ENCODE measurements at places on chromosomes 4 and X.
A peak's percentile ranks its signal among the peaks of the same experiment; 100 is the strongest.

DNA sequence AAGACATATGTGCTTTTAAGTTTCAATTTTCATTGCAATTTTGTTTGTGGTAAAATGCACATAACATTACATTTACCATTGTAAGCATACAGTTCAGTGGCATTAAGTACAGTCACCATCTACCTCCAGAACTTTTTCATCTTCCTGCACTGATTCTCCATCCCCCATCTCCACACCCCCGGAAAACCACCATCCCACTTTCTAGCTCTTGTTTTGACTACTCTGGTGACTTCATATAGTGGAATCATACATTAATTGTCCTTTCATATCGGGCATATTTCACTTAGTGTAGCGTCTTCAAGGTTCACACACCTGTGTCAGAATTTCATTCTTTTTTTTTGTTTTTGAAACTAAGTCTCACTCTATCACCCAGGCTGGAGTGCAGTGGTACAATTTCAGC lies 143.5 kb downstream of the GPR143 start:
- no peak for DNase-seq

DNA sequence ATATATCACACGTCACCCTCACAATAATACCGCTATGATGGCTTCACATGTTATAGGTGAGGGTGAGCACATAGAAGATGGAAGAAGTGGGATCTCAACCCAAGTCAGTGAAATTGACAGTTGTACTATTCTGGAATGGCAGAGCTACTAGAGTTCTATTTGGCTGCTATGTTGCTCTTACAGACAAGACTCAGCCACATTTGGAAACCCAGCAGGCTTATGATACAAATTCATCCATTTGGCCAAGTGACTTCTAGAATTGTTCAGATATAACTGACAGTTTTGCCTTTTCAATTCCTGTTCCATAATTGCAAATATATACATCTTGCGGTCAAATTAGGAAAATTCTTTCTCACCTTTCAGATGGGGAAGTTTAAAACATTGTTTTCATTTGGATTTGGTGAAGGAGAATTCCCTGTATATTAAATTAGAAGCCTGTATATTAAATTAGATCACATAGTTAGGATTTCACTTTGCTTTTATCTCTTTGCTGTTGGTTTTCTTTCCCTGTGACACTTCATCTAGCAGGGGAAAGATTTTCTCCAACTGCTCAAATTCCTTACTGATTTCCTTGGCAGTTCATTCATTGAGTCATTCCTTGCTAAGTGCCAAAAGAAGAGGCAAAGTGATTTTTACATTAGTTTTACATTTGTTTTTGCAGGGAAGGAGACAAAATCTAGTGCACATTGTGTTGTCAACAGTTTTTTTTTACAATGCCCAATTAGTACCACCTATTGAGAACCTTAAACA lies 120.6 kb upstream of the TBC1D9 start:
- DNase-seq: no peak

- DNase-seq: no peak
These were observed at the start of gene IL2RG for GRCh38 chrX:71111141-71111843. Gene IL2RG, minus strand, starts transcription at chrX:71111577. Its CDS starts 38 bp downstream, at chrX:71111539.

DNA sequence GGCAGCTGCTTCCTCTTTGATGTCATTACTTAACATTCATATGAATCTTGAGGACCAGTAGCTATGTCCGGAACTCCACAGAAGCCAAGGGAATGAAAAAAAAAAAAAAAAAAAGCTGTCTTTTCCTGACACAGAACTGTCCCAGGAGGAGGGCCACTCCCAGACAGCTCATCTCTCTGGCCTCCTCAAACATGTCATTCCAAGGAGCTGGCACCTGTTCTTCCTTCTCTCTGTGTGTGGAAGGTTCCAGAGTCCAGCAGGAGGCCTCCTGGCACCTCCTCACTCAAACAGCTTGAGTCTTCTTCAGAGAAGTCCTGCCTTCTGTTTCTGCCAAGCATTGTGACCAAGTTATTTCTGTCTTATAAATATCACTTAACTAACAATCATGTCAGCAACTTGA lies 458.5 kb downstream of the AFF2 start:
- no peak for DNase-seq

- peak; percentile 24 for DNase-seq
These were observed 385.2 kb upstream of the FAT1 start for GRCh38 chr4:187108845-187109244.

- no peak for DNase-seq
These were observed 94.8 kb downstream of the TET2 start for GRCh38 chr4:105241451-105241850.

DNA sequence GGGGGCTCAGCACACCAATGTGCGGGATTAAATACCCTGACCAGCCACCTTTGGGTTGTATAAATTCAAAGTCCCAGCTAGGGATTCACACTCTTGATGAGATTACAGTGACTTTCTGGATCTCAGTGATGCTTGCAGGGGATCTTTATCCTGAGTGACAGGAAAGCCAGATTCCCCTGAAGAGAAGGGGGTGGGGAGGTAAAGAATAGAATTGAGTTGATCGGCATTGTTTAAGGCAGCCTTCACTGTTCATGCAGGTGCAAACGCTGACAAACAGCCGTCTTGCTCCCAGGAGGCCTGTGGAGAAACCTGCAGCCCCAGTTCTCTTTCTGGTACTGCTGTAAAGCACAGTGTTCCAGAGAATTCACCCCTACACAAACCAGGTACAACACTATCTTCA lies 19.0 kb downstream of the CXXC4 start:
- no peak for DNase-seq

GRCh38 chr4:107640197-107640596 lies 79.8 kb downstream of the PAPSS1 start:
- DNase-seq: no peak

DNA sequence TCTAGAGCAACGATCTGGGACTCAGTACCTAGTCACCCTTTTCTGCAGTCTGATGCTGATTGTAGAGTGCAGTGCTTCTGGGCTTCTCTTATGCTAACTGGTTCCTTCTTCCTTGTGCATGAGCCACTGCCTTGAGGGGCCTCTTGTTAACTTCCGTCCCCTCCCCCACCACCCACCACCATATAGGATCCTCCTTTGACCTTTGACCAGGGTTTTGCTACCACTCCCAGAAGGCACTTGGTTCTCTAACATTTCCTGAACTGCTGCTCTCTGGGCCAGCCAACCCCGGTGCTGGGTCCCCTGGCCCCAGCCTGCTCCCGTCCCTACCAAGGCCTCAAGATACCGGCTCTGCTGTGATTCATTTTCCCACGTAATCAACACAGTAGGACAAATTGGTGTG lies 104.6 kb upstream of the KLF3 start:
- no peak for DNase-seq

DNA sequence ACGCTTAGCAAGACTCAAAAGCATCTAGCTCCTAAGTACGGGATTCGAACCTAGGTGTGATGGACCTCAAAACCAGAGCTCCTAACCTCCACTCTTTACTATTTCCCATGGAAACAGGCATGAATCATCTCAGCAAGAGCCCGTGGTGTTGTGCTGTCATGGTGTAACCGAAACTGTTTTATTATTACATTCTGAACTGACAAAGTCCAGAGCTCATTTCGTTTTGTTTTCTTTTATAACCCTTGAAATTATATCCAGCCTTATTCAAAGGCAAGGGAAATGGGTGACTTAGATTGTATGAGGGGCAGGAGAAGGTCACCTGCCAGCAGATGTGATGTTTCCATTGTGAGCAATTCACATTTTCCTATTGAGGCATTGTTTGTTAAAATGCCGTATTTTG lies 301.1 kb downstream of the FRMPD4 start:
- DNase-seq: no peak

DNA sequence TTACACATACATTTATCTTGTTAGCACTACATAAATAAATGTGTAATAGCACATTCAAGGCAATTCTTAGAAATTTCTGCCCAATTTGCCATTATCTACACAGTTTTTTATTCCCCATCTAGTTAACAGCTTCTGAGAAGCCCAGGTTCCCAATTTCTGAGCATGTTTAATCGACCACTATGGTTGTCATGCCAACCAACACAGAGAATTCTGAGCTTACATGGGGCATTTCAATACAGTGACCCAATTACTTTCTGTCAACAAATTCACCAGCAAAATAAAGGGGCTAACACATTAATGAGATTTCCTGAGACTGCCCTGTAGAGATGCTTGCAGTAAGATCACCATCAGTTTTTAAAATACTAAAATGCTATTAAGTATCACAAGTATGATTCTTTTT lies 22.0 kb downstream of the GPM6A start:
- no peak for DNase-seq

GRCh38 chrX:56791456-56791855 lies 62.4 kb downstream of the NBDY start:
- DNase-seq: no peak

DNA sequence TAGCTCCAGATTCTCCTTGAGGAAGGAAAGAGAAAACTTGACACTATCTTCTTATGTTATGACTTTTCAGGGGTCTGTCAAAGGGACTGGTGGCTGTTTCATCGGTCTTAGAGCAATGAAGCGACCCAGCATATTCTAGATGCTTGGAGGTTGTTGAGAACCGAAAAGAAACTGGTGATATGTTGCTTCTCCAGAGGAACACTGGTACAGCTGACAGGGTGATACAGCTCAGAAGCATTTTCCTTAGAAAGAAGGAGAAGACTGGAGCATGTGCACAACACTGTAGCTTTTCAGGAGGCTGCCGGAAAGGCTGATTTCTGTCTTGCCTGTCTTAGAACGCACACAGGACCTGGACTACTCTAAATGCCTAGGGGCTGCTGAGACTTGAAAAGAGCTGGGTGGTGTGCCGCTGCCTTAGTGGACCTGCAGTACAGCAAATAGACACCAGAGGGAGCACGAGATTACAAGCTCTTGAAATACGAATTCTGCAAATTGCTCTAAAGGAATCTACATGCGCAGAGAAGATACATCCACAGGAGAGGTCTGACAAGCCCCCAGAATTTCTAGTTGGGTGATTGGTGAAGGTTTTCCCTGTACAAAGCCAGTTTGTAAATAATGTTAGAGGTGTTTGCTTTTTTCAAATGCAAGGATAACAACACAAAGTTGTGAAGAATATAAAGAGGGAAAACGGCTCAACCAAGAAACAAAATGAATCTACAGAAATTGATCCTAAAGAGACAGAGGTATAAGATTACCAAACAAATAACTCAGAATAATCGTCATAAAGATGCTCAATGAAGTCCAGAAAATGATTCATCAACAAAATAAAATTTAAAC lies 223.1 kb upstream of the DMD start:
- DNase-seq: peak; percentile 3

GRCh38 chr4:96486563-96486962 lies 646.7 kb downstream of the PDHA2 start:
- no peak for DNase-seq

DNA sequence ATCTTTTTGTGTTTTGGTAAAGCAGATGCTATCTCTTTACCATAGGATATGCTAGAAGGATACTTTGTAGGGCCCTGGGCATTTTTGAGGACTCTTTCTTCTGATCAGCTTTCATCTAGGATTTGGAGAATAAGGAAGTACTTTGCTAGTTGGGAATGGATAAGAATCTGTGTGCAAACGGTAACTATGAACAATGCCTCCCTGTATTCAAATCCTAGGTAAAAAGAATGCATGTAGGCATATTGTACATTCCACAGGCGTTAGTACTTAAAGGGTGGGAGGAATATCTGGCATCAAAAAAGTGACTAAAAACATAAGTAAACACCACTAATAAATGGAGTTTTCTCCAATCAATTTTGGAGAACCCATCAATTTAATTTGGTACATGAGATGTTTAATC lies 59.7 kb downstream of the SH3BGRL start:
- no peak for DNase-seq

DNA sequence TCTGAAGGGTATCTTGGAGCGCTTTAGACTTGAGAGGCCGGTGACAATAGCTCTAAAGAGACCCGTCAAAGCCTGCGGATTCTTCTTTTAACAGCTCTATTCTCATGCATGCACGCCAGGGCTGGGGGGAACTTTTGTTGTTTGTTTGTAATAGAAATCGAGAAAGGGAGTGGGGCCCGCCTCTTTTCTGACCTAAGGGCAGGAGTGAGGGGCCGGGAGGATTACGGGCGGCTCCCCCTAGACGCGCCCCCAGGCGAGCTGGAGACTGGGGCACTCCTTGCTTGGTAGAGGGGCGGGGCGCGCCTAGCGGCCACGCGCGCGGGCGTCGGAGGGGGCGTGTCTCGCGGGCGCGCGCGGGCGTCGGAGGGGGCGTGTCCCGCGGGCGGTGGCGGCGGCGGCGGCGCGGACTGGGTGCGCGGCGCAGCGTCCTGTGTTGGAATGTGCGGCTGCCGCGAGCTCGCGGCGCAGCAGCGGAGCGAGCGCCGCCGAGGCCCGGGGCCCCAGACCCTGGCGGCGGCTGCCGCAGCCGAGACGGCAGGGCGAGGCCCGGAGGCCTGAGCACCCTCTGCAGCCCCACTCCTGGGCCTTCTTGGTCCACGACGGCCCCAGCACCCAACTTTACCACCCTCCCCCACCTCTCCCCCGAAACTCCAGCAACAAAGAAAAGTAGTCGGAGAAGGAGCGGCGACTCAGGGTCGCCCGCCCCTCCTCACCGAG lies at the start of gene REST:
Gene REST, plus strand, starts transcription at position 412 of the 717 bp plus-strand sequence. CDS start 2,739 bp downstream, outside the sequence.
- DNase-seq: peak; percentile 48

- peak; percentile 15 for DNase-seq
These were observed 53.3 kb upstream of the LAS1L start for GRCh38 chrX:65587616-65588526.

DNA sequence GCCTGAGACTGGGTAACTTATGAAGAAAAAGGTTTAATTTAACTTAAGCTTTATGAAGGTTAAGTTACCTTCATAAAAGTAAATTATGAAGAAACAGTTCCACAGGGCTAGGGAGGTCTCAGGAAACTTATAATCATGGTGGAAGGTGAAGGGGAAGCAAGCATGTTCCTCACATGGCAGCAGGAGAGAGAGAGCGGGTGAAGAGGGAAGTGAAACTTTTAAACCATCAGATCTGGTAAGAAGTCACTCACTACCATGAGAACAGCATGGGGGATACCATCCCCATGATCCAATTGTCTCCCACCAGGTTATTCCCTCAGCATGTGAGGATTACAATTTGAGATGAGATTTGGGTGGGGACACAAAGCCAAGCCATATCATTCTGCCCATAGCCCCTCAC lies 944.7 kb upstream of the NDST4 start:
- DNase-seq: no peak

GRCh38 chr4:82450966-82451755 lies 20.8 kb downstream of the ENOPH1 start:
- no peak for DNase-seq

- DNase-seq: peak; percentile 83
These were observed 7.5 kb downstream of the ASB5 start for GRCh38 chr4:176261481-176261880.

DNA sequence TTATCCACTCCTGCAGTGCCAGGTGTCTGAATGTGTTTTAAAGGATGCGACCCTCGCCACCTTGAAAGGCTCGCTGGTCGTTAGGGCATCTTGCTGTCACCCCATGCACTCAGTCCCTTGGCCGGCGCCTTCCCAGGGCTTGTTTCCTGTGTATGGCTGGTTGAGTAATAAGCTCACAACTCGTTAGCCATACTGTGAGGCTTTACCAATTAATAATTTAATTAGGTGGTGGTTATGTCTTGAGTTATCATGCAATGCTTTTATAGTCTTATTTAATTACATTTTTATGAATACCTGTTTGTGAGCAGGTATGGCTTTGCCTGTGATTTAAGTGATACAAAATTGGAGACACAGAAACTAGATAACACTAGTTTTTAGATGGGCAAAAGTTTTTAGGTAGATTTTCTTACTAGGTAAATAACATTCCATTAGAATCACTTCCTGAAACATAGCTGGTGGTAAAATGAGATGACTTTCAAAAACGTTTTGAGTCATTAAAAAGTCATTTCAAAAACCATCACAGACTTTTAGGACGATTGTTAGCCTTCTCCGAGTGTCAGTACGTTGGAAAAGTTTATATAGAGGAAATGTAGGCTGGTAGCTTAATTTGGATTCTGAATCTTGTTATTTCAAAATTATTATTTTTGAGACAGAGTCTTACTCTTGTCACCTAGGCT lies 18.2 kb downstream of the PTTG2 start:
- no peak for DNase-seq

- DNase-seq: no peak
These were observed 11.2 kb downstream of the NEK1 start for GRCh38 chr4:169601016-169601771.
